ENCODE measurements at places on chromosomes 6 and 20. TPM values are rescaled to one million over a fixed set of nuclear protein-coding genes. Genes with fewer than 3 reads are reported as not detected.

DNA sequence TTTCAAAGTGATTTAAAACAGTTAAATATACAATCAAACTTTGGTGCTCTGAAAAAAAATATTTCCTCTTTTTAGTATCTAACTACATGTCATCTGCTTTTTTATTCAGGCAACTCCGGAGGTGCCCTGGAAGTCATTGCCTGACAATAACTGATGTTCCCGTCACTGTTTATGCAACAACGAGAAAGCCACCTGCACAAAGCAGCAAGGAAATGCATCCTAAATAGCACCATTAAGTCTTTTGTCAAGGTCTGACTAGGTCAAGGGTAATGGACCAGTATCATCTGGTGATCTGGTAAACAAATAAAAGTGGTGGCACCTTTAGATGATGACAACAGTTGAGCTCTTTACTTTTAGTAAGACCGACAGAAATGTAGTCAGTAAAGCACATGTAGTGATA, 13.2 kb downstream of the FAM229B start:
- H3K27ac ChIP-seq, result no peak overlapping the region
- H3K27me3 ChIP-seq, result no peaks in the 10 kb centered on the region
- no peak for ATAC-seq
- no peak overlapping the region for H3K4me3 ChIP-seq
- peaks cover 22% of the 10 kb centered on the region for H3K36me3 ChIP-seq
- no peaks in the 10 kb centered on the region for H3K4me1 ChIP-seq

Gene MLN
- not detected for total RNA-seq

GRCh38 chr20:49562311-49563014, 5.5 kb downstream of the PTGIS start:
- peaks cover 11% of the 10 kb centered on the region for H3K4me1 ChIP-seq
- H3K27ac ChIP-seq, result peak overlapping the region; percentile 75
- H3K27me3 ChIP-seq, result peaks cover 1% of the 10 kb centered on the region
- H3K36me3 ChIP-seq, result no peaks in the 10 kb centered on the region
- H3K4me3 ChIP-seq, result no peak overlapping the region

Gene PROKR2
- total RNA-seq, result not detected

GRCh38 chr6:169723991-169724493, 258 bp downstream of the PHF10 start:
- H3K27ac ChIP-seq, result peak overlapping the region; percentile 82
- no peaks in the 10 kb centered on the region for H3K36me3 ChIP-seq
- no peaks in the 10 kb centered on the region for H3K27me3 ChIP-seq
- peaks cover 9% of the 10 kb centered on the region for H3K4me1 ChIP-seq
- peak; percentile 60 for ATAC-seq
- peak overlapping the region; percentile 53 for H3K4me3 ChIP-seq

GRCh38 chr6:34565722-34566137, 9.6 kb upstream of the SPDEF start:
- no peaks in the 10 kb centered on the region for H3K4me1 ChIP-seq
- no peak overlapping the region for H3K27ac ChIP-seq
- no peak overlapping the region for H3K4me3 ChIP-seq
- no peak for ATAC-seq

- H3K27me3 ChIP-seq, result peaks cover 12% of the 10 kb centered on the region
- no peak overlapping the region for H3K27ac ChIP-seq
- no peaks in the 10 kb centered on the region for H3K36me3 ChIP-seq
- peak overlapping the region; percentile 52 for H3K4me3 ChIP-seq
Measured at GRCh38 chr6:134316733-134317431, 1.0 kb downstream of the SGK1 start.

GRCh38 chr6:38354037-38354381, 285.7 kb downstream of the BTBD9 start:
- H3K4me3 ChIP-seq, result no peak overlapping the region
- H3K36me3 ChIP-seq, result no peaks in the 10 kb centered on the region
- H3K4me1 ChIP-seq, result peaks cover 8% of the 10 kb centered on the region
- H3K27me3 ChIP-seq, result no peaks in the 10 kb centered on the region
- no peak overlapping the region for H3K27ac ChIP-seq

GRCh38 chr6:164870164-164870563, 439.2 kb downstream of the C6orf118 start:
- no peak overlapping the region for H3K27ac ChIP-seq
- ATAC-seq, result no peak
- H3K4me3 ChIP-seq, result no peak overlapping the region
- H3K4me1 ChIP-seq, result no peaks in the 10 kb centered on the region
- no peaks in the 10 kb centered on the region for H3K36me3 ChIP-seq

Gene TINAG
- total RNA-seq, result not detected

Gene C6orf15
- not detected for total RNA-seq

DNA sequence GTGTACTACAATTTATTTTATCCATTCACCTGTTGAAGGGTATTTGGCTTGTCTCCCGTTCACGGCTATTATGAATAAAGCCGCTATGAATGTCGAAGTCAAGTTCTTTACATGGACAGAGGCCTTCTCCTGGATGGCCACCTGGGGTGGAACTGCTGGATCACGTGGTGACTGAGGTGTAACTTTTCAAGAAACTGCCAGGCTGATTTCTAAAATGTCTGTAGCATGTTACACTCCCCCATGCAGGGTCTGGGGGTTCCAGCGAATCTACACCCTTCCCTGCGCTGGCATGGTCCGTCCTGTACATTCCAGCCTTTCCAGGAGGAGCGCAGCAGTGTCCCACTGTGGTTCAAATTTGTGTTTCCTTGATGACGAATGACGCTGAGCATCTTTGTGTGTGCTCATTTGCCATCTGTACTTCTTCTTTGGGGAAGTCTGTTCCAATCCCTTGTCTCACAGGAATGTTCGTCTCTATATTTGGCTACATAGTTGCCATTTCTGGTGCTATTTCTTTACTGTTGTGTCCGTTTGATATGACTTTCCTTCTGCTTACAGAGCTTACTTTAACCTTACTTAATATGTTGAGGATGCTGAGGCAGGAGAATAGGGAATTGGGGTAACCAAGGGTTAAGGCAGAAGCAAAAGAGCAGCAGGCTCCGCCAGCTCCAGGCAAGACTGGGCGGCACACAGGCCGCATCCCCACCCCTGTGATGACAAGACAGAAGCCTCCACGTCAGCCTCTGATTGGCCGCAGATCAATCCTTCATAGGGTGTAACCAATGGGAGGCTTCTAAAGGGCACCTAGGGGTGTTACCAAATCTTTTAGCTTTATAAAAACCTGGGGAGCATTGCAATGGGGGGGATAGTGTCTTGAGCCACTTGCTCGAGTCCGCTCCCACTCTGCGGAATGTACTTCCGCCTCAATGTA, 106.6 kb downstream of the TAF4 start:
- no peak overlapping the region for H3K4me3 ChIP-seq
- peaks cover 8% of the 10 kb centered on the region for H3K27me3 ChIP-seq
- no peak for ATAC-seq
- no peak overlapping the region for H3K27ac ChIP-seq
- no peaks in the 10 kb centered on the region for H3K4me1 ChIP-seq

DNA sequence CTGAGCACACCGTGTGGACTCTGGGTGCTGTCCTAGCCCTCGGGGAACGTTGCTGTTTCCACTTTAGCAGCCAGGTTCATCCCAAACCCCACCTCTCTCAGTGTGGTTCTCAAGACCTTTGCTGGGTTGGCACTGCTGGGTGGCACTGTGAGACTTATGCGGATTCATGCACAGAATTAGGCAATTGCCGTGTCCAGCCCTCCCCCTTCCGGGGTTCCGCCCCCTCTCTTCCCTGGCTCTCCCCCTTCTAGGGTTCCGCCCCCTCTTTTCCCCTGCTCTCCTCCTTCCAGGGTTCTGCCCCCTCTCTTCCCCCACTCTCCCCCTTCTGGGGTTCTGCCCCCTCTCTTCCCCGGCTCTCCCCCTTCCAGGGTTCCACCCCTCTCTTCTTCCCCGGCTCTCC, 39.8 kb upstream of the SLCO4A1 start:
- no peaks in the 10 kb centered on the region for H3K36me3 ChIP-seq
- peaks cover 88% of the 10 kb centered on the region for H3K27me3 ChIP-seq
- no peak for ATAC-seq

DNA sequence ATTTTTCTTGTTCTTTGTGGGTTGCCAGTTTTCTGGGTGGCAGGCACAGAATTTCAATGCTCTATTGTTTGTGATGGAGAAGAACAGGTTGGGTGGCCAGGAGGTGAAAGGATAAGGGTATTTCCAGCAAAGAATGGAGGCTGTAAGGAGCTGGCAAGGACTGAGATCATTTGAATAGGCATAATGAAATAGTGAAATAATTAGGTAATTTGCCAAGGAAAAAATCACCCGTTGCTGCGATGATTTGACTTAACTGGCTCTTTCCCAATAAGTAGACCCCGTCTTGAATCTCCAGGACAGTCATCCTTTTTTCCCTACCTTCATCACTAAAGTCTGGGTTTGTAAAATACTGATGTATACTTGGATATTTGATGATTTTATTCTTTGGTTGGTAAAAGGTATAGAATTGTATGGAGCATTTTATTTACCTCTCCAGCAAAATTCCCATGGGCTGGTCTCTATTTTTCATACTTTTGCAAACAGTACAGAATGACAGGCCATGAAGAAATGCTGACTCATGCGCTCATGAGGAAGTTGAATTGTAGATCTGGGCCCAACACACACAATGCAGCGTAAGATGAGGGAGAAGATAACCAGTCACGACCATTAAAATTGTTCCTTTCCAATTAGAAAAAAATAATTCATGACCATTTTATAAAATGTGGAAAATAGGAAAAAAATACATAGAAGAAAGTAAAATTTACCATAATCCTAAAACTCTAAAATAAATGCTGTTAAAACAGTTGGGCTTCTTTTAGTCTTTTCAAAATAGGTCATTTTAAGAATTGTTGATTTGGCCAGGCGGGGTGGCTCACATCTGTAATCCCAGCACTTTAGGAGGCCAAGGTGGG, 2.4 kb upstream of the GCNT2 start:
- H3K4me1 ChIP-seq, result no peaks in the 10 kb centered on the region
- no peak overlapping the region for H3K4me3 ChIP-seq
- H3K36me3 ChIP-seq, result no peaks in the 10 kb centered on the region
- no peak overlapping the region for H3K27ac ChIP-seq

DNA sequence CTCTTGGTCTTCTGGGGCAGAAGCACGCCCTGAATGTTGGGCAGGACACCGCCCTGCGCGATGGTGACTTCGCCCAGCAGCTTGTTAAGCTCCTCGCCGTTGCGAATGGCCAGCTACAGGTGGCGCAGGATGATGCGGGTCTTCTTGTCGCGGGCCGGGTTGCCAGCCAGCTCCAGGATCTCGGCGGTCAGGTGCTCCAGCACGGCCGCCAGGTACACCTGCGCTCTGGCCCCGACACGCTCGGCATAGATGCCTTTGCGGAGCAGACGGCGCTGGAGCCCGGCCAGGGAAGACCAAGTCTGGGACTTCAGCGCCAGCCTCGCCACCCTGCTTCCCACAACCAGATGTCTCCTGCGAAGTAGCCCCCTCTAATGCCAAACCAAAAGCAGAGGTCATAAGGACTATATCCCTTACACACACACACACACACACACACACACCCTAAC, 8.0 kb upstream of the SLC17A3 start:
- ATAC-seq, result no peak
- H3K36me3 ChIP-seq, result no peaks in the 10 kb centered on the region
- peaks cover 5% of the 10 kb centered on the region for H3K27me3 ChIP-seq
- H3K4me3 ChIP-seq, result no peak overlapping the region

GRCh38 chr6:69593706-69594105, 203.1 kb downstream of the LMBRD1 start:
- H3K27ac ChIP-seq, result no peak overlapping the region
- H3K36me3 ChIP-seq, result no peaks in the 10 kb centered on the region
- H3K27me3 ChIP-seq, result no peaks in the 10 kb centered on the region

Gene NOL7
- total RNA-seq, result 103 TPM

- ATAC-seq, result no peak
- no peaks in the 10 kb centered on the region for H3K36me3 ChIP-seq
- no peak overlapping the region for H3K27ac ChIP-seq
- H3K27me3 ChIP-seq, result peaks cover 3% of the 10 kb centered on the region
- no peaks in the 10 kb centered on the region for H3K4me1 ChIP-seq
Measured at GRCh38 chr6:163906006-163906710, 491.6 kb downstream of the QKI start.

- ATAC-seq, result peak; percentile 62
- H3K27ac ChIP-seq, result no peak overlapping the region
- H3K4me3 ChIP-seq, result no peak overlapping the region
- peaks cover 40% of the 10 kb centered on the region for H3K27me3 ChIP-seq
- H3K36me3 ChIP-seq, result no peaks in the 10 kb centered on the region
- H3K4me1 ChIP-seq, result no peaks in the 10 kb centered on the region
Measured at GRCh38 chr6:32700391-32701040, 34.1 kb upstream of the HLA-DQB1 start.

- H3K36me3 ChIP-seq, result peaks cover 27% of the 10 kb centered on the region
- H3K4me1 ChIP-seq, result no peaks in the 10 kb centered on the region
- no peak for ATAC-seq
Measured at GRCh38 chr6:105304825-105305224, 98.1 kb downstream of the PREP start.

GRCh38 chr6:112781241-112781640, 434.1 kb downstream of the RFPL4B start:
- no peaks in the 10 kb centered on the region for H3K27me3 ChIP-seq
- no peak overlapping the region for H3K27ac ChIP-seq
- no peak overlapping the region for H3K4me3 ChIP-seq

Gene FABP7
- total RNA-seq, result not detected

DNA sequence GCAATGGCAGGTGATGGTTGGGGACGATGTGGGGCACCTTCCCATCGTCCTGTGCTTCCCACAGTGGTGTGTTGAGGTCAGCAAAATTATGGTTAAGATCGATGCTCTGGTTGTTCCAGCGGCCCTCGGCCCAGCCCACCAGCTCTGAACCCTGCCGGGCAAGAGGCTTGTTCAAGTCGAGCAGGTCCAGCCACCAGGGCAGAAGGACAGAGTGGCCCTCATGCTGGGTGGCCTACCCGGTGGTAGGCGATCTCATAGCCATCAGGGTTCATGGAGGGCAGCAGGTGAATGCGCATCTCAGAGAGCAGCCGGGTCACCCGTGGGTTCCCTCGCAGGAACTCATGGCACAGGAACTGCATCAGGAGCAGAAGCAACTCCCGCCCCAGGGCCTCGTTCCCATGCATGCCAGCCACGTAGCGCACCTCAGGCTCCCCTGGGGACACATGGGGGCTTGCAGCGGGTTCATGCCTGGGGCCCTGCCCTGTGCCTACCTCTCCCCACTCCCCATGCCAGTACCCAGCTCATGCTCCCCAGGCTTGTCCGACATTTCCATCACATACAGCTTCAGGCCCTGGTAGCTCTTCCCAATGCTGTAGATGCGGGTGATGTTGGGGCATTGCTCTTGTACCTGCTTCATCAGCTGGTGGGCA, 4.3 kb downstream of the CPXM1 start:
- peaks cover 90% of the 10 kb centered on the region for H3K27me3 ChIP-seq
- H3K27ac ChIP-seq, result no peak overlapping the region
- no peak overlapping the region for H3K4me3 ChIP-seq

- H3K4me1 ChIP-seq, result no peaks in the 10 kb centered on the region
- H3K36me3 ChIP-seq, result no peaks in the 10 kb centered on the region
- H3K27ac ChIP-seq, result no peak overlapping the region
- ATAC-seq, result no peak
Measured at GRCh38 chr20:988272-988671, 13.8 kb downstream of the RSPO4 start.

Data from gastroesophageal sphincter (tissue), 4 donors.